ENCODE measurements at places on chromosomes 3 and 15.
A peak's percentile ranks its signal among the peaks of the same experiment; 100 is the strongest.

DNA sequence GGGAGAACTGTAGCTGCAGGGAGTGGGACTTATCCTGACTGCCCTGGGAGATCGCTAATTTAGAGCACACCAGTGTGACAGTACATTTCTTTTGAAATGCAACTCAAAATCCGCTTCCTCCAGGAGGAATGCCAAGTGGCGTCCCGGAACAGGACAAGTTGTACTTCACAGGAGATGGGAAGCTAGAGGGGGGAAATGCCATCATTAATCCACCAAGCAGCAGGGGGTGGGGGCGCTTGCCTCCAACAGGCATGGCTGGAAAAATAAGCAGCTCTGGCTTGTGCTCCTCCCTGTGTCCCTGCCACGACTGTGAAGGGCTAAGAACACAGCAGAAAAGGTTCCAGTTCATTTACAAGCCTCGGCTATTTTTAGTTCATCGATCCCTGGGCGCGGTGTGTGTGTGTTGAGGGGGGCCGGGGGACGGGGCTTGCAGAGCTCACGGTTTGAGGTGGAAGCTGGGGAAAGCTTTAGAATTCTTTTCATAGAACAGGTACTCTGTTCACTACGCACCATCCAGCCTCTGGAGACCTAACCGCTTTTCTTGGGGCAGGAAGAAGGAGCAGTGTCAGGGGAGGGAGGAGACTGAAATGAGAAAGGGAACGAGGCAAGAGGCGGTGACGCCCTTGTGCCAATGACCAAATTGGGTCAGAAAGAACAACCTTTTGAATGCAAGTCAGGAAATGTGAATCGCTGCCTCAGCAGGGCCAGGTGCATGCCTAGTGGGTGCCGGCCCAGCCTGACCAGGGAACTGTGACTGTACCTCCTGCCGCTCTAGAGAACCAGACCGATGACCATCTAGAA is 51.8 kb upstream of the DGKG start:
- peak; percentile 11 for DNase-seq

DNA sequence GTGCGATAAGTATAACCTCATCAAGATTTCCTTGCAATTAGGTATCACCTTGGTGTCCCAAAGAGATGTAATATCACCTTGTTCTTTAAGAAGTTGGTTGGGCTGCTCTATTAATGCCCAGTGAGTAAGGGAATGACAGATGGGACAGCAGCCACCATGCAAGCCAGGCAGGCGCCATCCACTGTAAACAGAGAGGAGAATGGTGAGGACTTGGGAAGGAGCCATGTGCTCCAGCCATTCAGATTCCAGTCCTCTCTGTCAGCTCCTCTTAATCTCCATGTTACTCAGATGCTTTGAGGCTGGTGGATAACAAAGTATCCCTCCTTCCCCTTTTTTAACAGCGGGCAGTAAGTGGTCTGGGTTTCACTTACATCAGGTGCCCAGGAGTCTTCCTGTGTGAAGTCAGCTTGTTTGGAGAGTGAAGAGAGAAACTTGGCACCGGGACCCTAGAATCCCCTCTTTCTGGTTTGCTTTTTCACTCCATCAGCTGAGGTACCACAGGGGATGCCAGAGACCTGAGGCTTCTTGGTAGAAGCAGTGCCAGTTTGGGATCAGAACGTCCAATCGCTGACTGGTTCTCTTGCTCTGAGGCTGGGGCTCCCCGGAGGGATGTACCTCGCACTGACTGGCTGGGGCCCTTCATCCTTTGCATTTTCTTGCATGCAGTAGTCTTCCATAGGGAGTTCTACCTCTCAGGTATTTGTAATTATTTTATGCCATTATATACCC is 29.5 kb downstream of the SLCO3A1 start:
- DNase-seq, result no peak

GRCh38 chr3:49732597-49732996 is 8.8 kb upstream of the GMPPB start:
- no peak for DNase-seq

DNA sequence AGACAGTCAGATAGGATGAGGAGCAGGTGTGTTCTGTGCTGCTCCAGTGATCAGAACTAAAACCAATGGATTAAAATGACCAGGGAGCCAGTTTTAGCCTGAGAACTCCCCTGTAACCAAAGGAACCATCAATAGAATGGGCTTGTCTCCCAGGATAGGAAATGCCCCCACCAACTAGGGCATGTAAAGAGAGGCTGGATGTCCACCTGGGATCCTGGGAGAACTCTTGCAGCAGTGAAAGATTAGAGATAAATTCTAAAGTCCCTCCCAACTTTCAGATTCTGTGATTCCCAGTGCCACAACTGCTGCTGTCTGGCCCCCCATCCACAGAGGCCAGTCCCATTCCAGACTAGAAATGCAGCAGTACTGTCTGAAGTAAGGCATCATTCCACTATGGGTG is 33.8 kb downstream of the HDC start:
- DNase-seq, result no peak

DNA sequence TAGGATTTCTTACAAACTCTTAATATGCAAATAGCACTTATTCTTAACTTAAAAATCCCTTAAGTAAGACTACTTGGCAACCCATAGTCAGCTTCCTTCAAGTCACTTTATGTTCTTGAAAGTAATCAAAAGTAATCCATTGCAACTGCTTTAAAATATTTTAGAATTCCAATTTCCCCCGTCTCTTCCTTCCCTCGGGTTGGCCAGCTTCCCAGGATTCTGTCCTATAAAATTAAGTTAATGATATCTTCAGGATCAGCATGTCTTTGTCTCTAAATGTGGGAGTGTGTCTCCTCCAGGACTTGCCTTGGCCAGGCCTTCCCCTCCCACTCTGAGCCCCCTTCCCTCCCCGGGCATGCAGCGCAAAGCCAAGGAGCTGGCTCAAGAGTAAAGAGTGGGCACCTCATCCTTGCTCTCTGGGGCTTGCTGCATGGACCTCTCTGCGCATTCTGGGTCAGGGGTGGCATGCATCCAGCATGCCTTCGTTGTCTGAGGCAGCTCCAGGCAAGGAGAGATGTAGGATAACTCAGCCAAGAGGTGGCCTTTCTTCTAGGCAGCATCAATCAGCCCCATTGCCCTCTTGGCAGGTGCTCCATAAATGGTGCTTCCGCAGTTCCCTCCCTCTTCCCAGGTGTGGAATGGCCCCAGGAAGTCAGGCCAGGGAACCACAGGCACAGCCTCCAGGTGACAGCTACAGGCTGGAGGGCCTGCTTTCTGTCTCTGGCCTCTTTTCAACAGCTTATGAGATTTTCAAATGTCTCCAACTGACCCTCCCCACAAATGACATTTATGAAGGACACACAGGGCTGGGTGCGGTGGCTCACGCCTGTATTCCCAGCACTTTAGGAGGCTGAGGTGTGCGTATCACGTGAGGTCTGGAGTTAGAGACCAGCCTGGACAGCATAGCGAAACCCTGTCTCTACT is 108.7 kb upstream of the ALDH1A3 start:
- DNase-seq, result no peak

GRCh38 chr3:142240708-142241107 is 15.3 kb upstream of the GK5 start:
- no peak for DNase-seq

DNA sequence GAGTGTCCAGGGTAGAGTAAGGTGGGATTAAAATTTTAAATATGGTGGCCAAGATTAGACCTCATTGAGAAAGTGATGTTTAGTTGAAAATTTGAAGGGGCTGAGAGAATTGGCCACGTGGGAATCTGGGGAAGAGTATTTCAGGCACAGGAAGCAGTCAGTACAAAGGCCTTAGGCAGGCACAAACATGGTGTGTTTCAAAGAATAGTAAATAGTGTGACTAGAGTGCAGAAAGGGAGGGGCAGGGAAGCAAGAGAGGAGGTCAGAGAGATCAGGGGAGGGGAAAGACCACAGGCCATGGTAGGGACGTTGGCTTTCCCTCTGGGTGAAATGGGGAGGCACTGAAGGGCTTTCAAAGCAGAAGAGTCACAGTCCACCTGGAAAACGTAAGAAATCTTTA is 36.6 kb upstream of the POMGNT2 start:
- no peak for DNase-seq

DNA sequence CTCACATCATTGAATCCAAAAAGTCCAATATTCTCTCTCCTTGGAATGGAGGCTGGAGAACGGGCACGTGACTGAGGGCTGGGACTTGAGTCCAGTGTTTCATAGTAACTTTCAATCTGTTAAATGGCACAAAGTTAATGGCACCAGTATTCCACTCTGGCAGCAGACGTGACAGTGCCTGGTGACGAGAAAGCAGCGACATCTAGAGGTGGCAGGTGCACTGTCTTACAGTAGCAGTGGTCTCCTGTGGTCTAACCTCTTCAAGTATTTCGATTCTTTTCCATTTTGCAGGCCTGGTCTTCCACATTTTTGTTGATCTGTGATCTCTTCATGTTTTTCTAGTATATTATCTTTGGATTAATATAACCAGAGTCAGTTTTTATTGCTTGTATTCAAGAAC is 107.1 kb downstream of the OXSM start:
- DNase-seq, result no peak

Data from inflammatory macrophage treated with lipopolysaccharide for 1 hour (primary cell).